Left forelimb (tissue), 1 donor: ENCODE measurements at places on chromosomes 2 and 18.
A peak's percentile ranks its signal among the peaks of the same experiment; 100 is the strongest.

DNA sequence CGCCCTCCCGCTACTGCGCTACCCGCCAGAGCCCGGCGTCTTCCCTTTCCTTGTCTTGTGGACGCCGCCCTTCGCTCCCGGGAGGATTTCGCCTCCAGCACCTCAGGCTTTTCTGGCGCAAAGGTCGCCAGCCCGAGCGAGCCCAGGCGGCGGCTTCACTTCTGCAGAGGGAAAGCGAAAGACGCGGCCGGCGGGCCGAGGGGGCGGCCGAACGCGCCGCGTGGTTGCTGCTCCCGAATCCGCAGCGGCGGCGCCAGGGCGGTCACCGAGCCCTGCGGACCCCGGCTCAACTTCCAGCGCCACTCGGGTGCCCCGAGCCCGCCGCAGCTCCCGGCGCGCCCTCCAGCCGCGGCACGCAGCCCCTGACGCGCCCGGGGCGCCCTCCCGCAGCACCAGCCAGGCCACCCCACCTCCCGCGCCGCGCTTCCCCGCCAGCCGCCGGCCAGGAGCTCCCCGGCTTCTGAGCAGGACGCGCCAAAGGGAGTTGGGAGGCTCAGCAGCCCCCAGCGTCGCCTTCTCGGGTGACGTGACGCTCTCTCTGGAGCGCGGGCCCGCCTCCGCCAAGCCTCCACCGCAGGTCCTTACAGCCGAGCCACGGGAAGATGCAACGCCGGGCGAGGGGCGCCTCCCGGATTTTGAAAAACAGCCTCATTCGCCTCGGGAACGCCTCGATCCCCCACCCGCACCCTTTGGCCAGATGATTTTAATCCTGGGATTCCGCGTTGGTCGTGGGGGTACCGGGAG lies 84.9 kb upstream of the EPB41L3 start:
- DNase-seq = peak; percentile 70

DNA sequence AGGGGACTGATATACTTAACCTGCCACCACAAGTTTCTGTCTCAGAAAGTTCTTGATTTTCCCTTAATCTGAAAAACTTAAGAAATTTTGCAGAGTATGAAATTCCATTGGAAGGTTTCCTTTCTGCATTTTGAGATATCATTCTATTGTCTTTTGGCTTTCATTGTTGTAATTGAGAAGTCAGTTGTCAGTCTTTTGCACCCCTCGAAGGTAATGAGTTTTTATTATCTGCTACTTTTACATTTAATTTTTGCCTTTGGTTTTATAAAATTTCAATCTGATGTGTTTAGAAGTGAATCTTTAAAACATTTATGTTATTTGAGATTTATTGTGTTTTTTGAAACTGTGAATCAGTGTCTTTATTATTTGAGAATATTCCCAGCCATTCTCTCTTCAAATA lies 4.8 kb upstream of the IL36A start:
- no peak for DNase-seq

DNA sequence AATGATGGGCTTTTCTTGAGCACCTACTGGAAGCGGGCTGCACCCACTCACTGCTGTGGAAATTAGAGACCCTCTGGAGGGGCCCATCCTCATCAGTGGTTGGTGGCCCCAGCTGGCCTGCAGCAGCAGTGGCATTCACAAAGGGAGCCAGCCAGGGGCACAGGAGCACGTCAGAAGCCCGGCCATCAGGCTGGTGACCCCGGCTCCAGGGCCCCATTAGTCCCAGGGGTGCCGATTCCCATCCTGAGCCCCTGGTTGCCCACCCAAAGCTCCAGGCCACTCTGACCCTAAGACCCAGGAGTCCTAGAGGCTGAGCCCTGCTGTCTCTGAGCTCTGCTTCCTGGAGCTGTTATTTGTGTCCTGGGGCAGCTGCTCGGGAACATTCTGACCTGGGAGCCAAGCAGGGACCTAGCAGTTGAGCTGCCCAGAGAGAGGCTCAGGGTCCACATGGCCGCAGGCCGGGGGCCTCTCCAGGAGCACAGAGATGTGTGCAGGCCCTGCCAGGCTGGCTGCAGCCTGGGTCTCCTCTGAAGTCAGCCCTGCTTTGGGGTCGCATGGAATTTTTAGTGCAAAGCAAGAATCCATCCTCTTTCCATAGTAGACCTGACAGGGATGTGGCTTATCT lies 207.2 kb downstream of the KLHL29 start:
- no peak for DNase-seq

DNA sequence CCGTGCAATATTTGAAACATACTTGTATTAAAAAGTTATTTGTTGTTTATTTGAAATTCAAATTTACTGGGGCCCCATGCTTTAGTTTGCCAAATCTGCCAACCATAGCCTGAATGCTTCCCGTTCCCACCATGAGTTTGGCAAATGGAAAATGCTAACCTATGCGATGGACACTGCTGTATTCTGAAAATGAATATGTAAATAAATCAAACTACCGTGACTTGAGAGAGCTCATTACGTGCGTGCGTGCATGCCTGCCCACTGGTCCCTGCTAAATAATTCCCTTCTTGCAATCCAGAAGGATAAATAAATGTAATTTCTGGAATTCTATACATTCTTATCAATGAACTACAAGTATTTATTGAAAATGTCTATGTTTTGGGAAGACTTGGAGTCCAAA lies 3.2 kb downstream of the BOD1L2 start:
- DNase-seq = no peak

- no peak for DNase-seq
Measured at GRCh38 chr2:230008708-230009066, 60.0 kb downstream of the SLC16A14 start.

DNA sequence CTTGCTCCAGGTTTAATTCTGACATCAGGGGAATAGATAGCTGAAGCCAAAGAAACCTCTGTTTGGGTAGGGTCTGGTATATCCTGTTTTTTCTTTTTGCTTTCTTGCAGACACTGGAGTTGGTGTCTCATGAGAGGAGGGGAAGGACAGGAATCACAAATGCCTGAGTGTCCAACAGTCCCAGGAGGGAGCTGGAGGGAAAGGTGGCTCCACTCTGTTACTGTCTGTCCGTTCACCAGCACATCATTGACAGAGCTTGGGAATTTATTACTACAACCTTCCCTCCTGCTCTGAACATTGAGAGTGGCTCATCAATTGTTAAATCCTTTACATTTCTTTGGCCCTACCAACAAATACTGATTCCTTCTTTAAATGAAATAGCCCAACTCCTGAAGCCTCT lies 152.3 kb upstream of the NOSTRIN start:
- DNase-seq = no peak

GRCh38 chr2:113158884-113159553 lies 14.8 kb upstream of the PSD4 start:
- peak; percentile 25 for DNase-seq

DNA sequence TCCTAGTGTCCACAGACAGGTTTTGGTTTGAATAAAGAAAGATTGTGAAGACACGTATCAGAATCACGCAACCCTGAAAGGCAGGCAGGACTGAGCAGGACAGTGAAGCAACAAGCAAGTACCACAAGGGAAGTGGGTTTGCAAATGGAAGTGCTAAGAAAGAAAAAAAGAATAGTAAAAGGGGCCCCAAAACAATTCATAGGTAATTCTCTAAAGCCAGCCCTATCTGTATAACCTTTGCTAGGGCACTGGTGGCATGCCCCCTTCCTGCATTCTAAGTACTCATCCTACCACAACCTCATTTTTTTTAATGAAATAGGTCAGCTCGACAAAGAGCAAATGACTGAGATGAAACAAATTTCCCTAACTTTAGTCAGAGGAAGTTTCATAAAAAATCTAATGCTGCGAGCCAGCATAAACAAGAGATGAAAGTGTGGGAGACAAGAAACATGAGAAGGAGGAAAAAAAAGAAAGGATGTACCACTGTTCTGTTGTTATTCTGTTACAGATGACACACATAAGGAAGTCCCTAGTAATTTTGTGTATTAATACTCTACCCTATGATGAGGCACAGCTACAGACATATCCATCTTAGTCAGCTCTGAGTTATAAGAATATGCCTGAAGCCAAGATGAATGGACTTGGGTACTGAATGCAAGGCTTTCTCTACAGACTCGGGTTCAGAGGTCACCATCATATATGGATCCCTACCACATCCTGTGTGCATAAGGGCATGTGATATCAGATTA lies 32.2 kb downstream of the IKZF2 start:
- DNase-seq = no peak

GRCh38 chr18:27921392-27921791 lies 255.5 kb downstream of the CDH2 start:
- no peak for DNase-seq

GRCh38 chr2:8456151-8457091 lies 225.4 kb upstream of the ID2 start:
- DNase-seq = no peak

DNA sequence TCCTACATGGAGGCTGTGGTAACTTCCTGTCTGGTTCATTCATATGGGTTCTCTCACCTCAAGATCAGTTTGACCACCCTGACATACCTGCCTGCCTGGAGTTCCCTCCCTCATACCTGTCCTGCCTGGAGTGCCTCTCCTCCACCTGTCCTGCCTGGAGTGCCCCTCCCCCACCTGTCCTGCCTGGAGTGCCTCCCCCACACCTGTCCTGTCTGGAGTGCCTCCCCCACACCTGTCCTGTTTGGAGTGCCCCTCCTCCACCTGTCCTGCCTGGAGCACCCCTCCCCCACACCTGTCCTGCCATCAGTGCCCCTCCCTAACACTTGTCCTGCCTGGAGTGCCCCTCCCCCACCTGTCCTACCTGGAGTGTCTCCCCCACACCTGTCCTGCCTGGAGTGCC lies 461.9 kb downstream of the PTPRM start:
- DNase-seq = no peak

GRCh38 chr18:574149-574860 lies 5.9 kb upstream of the CETN1 start:
- DNase-seq = no peak

- DNase-seq = no peak
Measured at GRCh38 chr2:15991231-15991630, 50.9 kb downstream of the MYCN start.

DNA sequence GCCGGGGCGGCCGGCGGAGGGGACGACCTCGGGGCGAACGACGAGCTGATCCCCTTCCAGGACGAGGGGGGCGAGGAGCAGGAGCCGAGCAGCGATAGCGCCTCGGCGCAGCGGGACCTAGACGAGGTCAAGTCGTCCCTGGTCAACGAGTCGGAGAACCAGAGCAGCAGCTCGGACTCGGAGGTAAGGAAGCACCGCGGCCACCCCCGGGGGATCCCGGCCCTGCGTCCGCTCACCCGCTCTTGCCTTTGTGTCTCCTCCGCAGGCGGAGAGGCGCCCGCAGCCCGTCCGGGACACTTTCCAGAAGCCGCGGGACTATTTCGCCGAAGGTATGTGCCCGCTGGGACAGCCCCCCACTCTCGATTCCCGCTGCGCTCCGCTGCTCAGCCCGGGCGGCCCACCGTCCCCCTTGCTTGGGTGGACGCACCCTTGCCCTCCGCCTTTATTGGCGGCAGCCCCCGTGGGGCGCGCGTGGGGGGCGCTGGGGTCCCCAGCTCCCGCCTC lies 611 bp downstream of the TCF7L1 start:
- DNase-seq = peak; percentile 72

DNA sequence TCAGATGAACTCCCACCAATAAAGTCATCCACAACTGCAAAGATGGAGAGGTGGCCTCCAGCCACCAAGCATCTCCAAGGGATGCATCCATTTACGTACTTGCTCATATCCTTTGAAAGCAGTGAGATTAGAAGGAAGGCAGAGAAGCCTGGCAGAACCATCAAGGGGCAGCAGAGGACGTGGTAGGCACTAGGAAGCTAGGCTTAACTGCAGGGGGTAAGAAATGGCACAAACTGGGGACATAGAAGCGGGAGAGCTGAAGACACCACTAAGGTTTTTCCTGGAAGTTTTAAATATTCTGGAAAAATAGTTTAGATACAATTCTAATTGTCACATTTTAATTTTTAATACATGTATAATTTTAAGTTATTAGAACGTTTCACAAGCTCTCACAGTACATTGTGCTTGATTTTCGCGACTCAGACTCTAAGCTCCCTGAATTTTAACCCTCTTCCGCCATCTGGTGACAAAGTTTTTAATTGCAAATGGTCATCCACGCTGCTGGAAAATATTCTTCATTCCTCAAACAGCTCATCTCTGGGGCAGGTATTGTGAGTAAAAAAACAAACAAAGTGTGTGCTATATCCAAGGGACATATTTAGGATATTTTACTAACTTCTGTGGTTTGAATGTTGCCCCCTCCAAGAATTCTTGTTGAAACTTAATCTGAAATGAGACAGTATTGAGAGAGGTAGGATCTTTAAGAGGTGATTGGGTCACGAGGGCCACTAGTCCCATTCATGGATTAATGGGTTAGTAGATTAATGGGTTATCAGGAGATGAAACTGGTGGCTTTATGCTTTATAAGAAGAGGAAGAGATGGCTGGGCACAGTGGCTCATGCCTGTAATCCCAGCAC lies 1.6 kb upstream of the PSTPIP2 start:
- DNase-seq = no peak

GRCh38 chr18:26978812-26979341 lies 113.4 kb upstream of the AQP4 start:
- DNase-seq = no peak
